ENCODE measurements at places on chromosomes 13 and 19. TPM values are rescaled to one million over a fixed set of nuclear protein-coding genes. Genes with fewer than 3 reads are reported as not detected.

The TMEM238 gene
- 1.6 TPM for total RNA-seq

The FGF22 gene
- total RNA-seq = 0.88 TPM

The PRKACA gene
- 76.0 TPM for total RNA-seq

The COMP gene
- total RNA-seq = 0.82 TPM

The SKA3 gene
- total RNA-seq = 5.8 TPM

Data from metanephros (tissue), 2 donors.